ENCODE measurements at places on chromosomes 11 and 22. TPM values are rescaled to one million over a fixed set of nuclear protein-coding genes. Genes with fewer than 3 reads are reported as not detected.

GRCh38 chr11:120285256-120285655, 39.8 kb upstream of the TLCD5 start:
- no peak for DNase-seq

DNA sequence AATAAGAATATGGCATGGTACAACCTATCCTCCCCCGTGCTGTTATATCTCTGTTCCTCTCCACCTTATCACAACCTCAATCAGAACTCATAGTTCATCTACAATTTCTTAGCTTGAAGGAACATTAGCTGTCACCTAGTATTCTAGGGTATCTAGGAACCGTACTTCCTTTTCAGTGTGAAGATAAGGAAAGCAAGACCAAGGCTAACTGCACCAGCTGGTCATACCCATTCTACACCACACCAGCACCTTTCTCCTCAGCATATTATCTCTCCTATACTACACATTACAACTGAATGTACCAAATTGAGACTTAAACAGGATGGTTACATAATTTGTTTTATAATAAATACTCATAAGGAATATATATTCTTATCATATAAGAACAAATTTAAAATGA, 73.1 kb downstream of the ARHGAP32 start:
- DNase-seq: no peak

DNA sequence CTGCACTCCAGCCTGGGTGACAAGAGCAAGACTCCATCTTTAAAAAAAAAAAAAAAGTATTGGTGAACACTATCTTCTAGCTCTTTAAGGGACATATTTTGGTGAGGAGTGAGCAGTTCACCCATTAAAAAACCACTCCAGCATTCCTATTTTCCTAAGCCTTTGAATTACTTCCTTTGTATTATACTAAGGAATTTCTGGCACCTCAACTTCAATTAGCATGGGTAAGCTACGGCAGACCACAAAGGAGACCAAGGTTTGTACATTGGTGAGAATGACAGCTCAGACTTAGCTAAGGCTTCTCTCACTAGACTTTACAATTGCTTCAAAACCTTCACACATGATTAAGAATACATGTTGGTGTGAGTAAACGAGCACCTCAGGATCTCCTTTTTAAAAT, 57.0 kb upstream of the BIRC3 start:
- no peak for DNase-seq

GRCh38 chr11:19633276-19633675, 79.4 kb upstream of the NAV2 start:
- DNase-seq: no peak

DNA sequence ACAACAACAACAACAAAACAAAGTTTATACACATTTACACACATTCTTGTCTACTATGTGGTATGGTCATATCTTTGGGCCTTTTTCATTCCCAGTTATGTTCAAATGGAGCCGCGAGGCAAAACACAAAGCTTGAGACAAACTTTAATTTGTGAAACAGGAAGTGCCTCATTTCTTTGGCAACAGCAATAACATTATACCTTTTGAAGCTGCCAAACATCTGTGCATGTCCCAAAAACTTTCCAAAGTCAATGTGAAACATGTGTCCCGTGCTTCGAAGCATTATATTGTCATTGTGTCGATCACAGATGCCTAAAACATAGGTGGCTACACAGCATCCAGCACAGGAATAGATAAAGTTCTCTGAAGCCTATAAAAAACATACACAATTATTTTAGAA, 25.0 kb upstream of the RPS13 start:
- no peak for DNase-seq

CSRP3 gene
- not detected for total RNA-seq

ART5 gene
- total RNA-seq: not detected

SLC22A9 gene
- not detected for total RNA-seq

SMIM35 gene
- total RNA-seq: 0.36 TPM

Data from activated T-cell treated with anti-CD3 and anti-CD28 coated beads, Interleukin-2, amount 50 U/mL, for 72 hours (primary cell).